ENCODE measurements at places on chromosomes 3 and 15.
A peak's percentile ranks its signal among the peaks of the same experiment; 100 is the strongest.

GRCh38 chr15:56967336-56967735, 48.9 kb downstream of the TCF12 start:
- DNase-seq = no peak

GRCh38 chr15:66298803-66299251, 5.5 kb downstream of the DIS3L start:
- DNase-seq = no peak

DNA sequence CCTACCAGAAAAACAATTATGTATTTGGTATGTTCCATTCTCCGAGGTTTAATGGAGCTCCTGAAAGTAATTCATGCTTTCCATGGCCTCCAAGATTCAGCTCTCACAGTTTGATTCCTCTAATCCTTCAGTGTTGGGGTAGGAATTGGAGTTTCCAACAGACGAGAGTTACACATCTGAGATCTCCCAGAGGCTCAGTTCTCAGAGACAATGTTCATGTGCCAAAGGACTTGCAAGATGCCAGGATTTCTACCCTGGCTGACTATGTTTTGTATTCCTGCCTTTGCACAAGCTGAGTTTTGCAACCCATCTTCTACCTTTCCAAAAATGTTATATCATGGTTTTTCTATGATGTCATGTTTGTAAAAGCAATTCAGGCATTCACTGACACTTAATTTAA, 322.9 kb downstream of the ERC2 start:
- no peak for DNase-seq

GRCh38 chr3:128804811-128805155, 74.6 kb upstream of the ACAD9 start:
- no peak for DNase-seq

- no peak for DNase-seq
Measured at GRCh38 chr3:11424277-11424676, 152.1 kb downstream of the ATG7 start.

DNA sequence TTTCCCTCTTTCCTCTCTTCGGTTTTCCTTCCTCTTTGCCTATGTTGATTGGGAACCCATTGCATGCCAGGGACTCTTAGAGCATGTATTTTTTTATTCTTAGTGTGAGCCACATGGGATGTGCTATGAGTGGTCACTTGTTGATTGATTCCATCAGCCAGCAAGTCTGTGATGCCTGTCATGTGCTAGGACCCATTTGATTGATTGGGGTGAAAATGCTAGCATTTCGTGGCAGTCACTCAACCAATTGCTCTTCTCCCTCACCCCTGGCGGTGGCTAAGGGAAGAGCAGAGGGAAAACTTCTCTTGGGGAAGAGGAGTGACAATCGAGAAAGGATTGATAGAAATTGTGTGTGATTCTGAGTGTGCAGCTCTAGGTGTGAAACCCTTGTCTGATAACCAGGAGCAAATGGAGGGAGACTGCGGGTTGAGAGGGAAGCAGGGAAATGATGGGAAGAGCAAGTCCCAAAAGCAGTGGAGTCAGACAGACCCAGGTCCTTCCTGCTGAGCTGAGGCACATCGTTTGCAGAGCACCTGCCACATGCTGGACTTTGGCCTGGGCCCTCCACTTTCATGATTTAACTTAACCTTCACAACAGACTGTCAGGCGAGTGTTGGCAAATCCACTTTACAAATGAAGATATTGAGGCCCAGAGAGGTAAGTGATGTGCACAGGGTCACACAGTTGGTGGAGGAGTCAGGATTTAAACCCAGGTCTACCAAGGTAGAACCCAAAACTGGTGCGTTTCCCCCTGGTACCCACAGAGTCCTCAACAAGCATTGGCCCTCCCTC, 40.0 kb downstream of the SLC6A11 start:
- DNase-seq = no peak

- DNase-seq = peak; percentile 78
Measured at GRCh38 chr15:101489599-101490407, at the start of gene PCSK6. TSS of gene PCSK6 (minus strand) at chr15:101489707. CDS start at chr15:101489670, 37 bp downstream.

- DNase-seq = no peak
Measured at GRCh38 chr15:44148580-44148979, 46.5 kb downstream of the FRMD5 start.

DNA sequence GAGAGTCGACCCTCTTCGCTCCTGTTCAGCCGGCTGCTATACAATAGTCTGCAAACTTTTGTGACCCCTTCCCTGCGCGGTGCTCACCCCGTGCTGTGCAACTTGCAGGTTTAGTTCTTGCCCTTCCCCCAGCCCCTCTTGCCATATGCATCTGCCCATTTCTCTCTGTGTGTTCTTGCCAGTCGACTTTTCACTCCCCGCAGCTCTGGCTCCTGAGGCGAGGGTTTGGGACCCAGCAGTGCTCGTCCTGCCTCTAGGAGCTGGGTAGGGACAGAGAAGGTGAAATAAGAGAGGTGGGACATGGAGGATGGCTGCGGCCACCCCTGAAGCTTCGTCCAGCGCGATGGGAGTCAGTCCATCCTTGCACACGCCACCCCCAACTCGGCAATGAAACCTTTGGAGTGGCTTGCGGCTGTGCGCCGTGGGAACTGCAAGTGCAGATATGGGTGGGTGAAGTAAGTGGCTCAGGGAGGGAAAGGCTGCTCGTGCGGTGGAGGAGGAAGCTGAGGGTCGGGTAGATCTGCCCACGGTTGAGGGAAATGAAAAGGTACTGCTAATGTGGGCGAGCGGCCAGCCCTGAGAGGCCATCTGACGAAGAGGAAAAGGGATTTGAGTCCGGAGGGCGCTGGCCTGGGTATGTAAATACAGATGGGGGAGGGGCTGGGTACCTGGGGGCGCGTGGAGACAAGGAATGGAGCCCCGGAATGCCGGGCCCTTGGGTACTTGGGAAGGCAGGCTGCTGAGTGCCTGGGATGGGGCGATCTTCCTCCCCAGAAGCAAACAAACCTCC, 1.0 kb downstream of the LRRC3B start:
- peak; percentile 15 for DNase-seq

DNA sequence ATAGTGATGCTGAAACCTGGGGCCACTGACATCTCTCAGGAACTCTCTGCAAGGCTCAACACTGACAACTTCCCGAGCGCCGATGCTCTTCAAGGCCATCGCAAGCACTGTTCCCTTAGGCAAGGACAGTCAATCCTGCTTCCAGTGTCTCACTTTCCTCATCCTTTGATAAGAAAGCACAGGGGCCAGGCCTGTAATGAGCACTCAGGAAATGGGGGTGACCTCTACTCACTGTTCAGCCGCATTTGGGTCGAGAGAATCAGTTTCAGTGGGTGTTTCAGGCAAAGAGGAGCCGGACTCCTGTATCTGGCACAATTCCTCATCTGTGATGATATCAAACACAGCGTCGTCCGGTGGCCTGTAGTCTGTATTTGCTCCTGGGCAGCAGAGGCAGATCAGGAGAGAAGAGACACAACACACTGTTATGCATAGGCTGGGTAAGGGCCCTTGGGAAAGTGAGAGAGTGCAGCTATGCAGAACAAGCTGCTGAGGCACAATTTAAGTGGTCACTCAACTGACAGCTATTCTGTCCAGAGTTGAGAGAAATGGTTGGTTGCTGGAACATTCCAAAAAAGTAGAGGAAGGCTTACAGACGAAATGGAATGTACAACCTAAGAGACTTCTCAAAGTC, 11.9 kb downstream of the CXCR6 start:
- DNase-seq = no peak

GRCh38 chr3:8488411-8488810, 13.2 kb upstream of the LMCD1 start:
- no peak for DNase-seq

DNA sequence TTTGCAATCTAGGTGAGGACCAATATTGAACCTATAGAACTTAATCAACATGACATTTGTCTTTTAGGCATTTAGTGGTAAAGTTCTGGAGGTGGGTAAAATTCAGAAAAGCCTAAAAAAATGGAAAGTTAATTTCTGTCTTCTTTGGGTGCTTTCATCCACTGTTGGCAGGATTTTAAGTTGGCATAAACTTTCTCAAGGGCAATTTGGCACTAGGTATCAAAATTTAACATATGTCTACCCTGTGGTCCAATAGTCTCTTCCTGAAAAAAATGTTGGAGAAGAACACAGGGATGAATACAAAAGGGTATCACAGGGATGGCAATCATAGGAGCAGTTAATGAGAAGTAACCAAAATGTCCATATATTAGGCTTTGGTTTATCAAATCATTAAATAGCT, 227.0 kb upstream of the WNT5A start:
- no peak for DNase-seq

DNA sequence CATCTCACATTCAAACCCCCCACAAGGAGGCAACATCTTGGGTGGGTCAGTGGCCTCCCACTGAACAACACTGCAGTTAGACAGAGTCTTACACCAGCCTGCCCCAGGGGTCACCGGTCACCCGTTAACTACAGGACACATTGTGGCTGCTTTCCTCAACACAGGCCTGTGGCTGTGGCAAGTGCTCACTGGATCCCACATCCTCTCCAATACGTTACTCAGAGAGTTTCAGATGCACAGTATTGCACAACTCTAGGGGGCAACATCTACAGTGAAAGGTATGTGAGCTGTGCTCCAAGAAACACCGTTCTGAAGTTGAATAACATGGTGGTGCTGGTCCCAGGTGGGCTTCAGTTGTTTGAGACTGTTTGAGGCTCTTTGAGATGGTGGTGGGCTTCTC, 41.0 kb downstream of the CTDSPL start:
- no peak for DNase-seq

- peak; percentile 85 for DNase-seq
Measured at GRCh38 chr3:8441969-8442559, 59.6 kb upstream of the LMCD1 start.

DNA sequence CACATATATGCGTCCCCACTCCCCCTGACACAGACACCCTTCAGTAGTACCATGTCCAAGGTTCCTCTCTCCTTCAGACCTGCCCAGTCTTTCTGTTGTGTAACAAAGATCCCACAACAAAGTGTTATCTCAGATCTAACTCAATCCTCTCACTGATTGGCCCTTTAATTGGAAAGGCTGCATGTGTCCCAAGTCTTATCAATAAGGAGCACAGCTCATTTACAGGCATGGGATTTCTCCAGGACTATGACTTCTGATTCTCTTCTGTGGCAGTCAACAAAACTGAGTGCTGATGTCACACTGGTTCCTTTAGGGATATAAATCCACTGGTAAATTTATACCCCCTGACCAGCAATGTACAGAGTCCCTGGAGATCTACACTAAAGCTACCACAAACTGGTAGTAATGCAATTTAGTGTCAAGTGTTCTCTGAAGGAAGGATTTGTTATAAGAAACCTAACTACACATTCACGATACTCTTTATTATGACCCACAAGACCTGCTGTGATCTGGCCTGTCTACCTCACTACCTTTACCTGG, 28.1 kb downstream of the CLK3 start:
- DNase-seq = no peak
